WERI-Rb-1 (cell line): ENCODE measurements at places on chromosomes 13 and 19.

DNA sequence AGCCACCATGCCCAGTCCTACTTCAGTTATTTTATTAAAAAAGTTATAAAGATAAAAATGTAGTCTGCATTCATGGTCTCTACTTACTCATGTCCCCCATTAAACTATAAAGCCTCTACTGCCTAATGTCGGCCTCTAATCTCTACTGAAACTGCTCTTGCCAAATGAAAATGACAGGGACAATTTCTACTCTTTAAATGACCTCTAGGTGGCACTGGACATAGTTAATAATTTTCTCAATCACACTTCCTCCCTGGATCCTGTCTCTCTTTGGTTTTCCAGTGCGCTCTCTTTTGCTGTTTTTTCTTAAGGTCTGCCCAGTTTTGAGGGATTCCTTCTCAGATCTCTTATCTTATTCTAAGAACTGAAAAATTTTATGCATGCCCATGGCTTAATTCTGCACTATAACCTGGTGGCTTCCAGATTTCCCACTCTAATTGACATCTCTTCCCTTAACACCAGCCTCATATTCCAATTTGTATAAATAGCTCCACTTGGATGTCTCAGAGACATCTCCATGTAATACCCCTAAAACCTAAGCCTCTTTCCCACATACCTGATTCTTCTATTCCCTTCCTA is 54.3 kb downstream of the MTMR6 start:
- DNase-seq: no peak

GRCh38 chr13:69619651-69620050 is 488.0 kb upstream of the ATXN8OS start:
- no peak for DNase-seq

GRCh38 chr19:49065905-49066512 is 1.4 kb upstream of the NTF4 start:
- no peak for DNase-seq

DNA sequence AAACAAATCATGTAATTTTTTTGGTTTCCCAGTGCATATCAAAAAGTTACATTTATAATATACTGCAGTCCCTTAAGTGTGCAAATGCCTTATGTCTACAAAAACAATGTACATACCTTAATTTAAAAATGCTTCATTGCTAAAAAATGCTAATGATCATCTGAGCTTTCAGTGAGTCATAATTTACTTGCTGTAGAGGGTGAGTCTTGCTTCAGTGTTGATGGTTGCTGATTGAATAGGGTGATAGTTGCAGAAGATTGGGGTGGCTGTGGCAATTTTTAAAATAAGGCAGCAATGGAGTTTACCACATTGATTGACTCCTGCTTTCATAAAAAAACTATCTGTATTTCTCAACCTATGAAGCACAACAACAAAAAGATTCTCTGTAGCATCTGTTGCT is 613.9 kb downstream of the TBC1D4 start:
- DNase-seq: no peak

DNA sequence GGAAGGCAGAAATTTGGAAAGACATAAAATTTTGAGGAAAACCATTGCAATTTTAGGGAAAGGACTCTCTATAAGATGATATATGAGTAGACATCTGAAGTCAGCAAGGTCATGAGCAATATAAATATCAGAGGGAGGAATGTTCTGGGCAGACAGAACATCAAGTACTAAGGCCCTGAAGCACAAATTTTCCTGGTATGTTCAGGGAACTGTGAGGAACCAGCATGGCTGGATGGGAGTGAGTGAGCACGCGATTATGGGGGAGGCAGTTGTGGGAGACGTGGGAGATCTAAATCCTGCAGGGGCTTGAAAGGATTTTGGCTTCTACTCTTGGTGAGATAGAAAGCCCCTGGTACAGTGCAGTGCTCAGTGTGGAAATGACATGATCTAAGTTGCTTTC is 112.0 kb downstream of the TBC1D4 start:
- DNase-seq: no peak

DNA sequence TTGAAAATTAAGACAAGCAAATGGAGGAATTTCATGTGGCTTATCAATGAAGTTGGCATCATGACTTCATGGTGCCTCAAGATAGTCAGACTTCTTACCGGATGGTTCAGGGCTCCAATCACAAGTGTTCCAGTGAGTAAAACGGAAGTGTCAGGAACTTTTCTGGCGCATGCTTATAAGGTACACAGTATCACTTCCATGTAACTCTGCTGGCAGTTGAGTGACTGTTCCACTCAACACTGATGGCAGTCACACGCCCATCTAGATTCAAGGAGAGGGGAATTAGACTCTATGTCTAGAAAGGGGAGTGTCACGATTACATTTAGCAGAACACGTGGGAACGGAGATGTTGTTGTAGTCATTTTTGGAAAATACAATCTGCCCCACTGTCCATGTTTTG is 114.3 kb downstream of the KCTD15 start:
- no peak for DNase-seq

DNA sequence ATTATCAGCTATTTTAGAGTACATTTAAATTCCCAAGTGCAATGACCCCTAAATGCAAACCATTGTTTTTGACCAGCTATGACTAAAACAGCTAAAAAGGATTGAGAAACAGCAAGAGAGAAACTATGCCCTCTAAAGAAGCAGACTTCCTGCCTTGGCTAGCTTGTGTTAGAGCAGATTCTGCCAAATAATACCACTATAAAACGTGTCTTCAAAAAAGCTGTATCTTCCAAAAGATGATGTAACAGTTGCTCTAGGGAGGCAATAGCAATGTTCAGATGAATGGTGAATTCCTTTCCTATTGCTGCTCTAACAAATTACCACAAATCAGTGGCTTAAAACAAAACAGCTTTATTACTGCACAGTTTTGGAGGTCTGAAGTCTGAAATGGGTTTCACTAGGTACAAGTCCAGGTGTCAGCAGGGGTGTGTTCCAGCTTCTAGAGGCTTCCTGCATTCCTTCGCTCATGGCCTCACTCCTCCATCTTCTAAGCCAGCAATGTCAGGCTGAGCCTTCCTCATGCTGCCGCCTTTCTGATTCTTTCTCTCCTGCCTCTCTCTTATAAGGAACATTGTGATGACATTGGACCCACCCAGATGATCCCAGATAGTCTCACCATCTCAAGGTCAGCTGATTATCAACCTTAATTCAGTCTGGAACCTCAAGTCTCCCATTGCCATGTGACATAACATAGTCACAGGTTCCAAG is 84.5 kb downstream of the LRRC63 start:
- DNase-seq: no peak

DNA sequence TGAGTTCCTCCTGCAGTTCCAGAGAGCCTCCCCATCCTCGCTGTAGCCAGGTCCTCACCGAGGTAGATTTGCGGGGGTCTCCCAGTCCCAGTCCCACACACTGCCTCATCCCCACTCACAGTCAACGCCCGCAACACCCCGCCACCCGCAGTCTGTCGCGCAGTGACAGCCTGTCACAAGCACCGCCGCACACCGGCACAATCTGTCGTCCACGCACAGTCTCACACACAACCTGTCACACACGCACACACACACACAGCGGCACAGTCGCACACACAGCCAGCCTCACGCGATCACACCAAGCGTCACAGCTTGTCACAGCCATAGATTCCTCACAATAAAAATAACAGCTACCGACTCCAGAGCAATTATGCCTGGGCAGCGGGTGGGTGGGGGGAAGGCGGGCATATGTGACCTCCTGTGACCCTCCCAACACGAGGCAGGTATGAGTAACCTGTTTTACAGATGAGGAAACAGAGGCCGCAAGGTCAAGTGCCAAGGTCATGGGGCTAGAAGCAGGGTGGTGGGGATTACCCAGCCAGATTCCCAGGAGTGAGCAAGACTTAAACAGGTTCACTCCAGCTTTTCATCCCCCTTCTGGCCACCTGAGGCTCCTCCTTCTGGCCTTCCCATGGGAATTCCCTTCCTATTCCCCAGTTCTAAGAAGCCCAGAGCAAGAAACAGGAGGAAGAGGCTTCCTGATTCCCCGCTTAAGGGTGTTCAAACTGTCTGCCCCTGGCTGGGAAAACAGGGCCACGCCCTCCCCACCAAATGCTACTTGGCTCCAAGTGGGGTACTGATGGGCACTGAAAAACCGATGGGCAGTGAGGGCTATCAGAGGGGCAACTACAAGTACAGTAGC is 13.9 kb downstream of the NFIX start:
- no peak for DNase-seq

- DNase-seq: no peak
Measured at GRCh38 chr19:2837430-2837829, 3.8 kb upstream of the ZNF555 start.
